KBM-7 (cell line): ENCODE measurements at places on chromosomes 4 and X.

DNA sequence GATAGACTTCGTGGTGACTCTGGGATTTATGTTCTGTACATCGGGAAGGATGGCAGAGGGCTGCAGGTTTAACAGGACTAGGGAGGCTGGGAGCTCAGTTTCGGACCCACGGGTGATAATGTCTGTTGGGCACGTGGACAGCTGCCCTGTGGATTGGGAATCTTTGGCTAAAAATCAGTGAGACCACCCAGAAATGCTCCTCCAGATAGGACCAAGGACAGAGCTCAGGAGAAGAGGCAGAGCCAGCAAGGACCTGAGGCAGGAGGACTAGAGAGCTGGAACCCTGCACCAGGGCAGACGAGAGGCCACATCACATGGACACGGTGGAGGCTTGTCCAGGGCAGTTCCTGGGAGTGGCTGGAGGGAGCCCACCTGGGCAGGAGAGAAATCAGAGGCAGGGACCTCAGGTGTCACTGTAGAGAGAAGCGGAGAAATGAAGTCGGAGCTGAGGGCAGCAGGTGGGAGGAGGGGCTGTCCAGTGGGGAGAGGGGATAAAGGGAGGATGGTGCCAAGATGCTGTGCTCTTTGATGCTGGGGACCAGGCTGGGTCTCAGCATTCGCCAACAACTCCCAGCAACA lies 79.2 kb downstream of the CPZ start:
- DNase-seq: no peak

GRCh38 chrX:42399632-42400024 lies 378.3 kb downstream of the PPP1R2C start:
- peak; percentile 15 for DNase-seq

DNA sequence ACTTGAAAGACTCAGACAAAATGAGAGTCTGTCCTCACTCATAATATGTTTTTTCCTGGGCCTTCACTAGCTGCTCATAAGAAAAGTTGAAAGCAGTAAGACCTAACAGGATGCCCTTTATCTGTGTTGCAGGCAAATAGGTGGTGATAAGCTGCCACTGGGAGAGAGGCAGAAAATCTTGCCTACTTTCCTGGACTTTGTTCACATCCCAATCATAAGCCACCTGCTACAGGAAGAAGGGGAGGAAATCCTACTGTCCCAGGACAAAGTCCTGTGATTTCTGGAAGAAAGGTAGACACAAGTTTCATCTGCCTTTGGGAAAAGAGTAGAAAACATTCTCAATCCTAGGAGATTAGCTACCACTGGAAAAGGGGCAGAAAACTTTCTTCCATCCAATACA lies 13.3 kb upstream of the SPANXN2 start:
- no peak for DNase-seq

DNA sequence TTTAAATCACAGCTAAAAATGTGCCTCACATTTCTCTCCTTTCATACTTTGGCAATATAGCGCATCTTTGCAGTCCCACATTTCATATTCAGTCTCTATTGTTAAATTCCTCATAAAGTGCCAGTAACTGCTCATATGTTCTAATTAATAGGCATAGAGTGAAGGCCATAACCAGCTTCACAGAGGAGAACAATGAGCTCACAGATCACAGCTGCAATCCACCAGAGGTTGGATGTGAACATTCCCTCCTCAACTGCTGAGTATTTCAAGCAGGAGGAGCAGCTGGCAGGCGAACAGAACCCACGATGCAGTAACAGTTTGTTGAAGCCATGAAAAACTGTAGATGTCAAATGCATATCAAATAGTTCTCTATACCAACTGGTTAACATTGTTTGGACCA lies 2088.7 kb upstream of the AGA start:
- no peak for DNase-seq

DNA sequence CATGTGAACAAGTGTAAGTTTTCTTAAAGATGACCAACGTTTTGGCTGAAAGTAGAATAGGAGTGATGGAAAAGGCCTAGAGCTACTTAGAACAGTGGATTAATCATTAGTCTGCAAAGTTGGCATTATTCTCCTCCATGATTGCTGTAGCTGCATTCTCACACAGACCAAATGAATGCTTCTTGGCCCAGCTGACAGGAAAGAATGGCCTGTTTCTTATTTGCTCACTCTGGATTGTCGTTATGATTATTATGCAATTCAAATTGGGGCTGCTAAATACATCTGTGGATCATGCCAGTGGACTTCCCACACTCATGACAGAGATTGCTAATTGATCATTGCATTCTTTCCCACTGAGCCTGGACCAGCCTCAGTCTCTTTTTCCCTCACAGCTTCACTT lies 285.0 kb downstream of the STIM2 start:
- no peak for DNase-seq

DNA sequence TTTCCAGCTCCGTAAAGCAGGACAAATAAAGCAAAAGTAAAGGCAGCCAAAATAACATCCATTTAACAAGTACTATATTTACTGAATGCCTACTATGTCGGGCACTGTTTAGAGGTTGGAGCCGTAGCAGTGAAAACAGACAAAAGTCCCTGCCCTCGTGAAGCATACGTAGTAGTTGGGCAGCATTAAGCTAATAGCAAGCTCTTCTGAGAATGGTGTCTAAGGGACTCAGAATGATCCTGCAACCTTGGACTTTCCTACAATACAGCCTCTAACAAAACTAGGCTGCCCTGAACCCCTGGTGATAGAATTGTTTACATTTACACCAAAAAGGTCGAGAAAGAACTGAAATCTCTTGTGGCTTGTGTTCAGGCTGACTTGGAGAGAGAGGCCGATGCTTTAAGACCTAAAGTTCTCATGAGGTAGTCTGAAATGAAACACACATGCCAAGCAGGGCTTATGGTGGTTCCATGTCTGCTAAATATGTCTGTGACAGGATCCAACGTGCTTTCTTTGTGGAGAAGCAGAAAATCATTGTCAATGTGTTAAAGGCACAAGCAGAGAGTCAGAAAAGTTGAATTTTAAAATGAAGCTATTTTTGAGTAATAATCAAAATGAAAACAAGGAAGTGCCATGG lies 898 bp upstream of the PDGFC start:
- DNase-seq: peak; percentile 50
